ENCODE measurements at places on chromosomes 6 and 20.

GRCh38 chr6:45566882-45567281, 189.1 kb upstream of the SUPT3H start:
- DNase-seq, result no peak

- no peak for DNase-seq
These were observed 34.1 kb downstream of the UTRN start for GRCh38 chr6:144319211-144319610.

GRCh38 chr6:3076320-3076719, 8.0 kb downstream of the RIPK1 start:
- no peak for DNase-seq

DNA sequence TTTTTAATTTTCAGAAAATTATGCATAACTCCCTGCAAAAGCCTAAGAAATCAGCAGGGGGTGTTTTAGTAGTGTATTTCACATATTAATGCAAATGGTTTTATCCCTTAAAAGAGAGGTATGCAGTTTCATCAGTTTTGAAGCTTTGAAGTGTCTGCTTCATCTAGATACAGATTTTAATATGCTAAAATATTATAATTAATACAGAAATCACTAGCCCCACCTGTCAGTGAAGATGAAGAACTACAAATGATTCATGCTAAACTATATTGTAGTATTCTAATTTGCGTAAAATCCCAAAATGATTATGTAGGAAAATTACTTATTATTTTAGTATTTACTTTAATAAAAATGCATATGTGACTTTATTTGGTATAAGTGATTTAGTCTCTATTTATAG, 2.9 kb upstream of the TFB1M start:
- no peak for DNase-seq

GRCh38 chr20:32582659-32583580, 2.2 kb downstream of the NOL4L start:
- no peak for DNase-seq

DNA sequence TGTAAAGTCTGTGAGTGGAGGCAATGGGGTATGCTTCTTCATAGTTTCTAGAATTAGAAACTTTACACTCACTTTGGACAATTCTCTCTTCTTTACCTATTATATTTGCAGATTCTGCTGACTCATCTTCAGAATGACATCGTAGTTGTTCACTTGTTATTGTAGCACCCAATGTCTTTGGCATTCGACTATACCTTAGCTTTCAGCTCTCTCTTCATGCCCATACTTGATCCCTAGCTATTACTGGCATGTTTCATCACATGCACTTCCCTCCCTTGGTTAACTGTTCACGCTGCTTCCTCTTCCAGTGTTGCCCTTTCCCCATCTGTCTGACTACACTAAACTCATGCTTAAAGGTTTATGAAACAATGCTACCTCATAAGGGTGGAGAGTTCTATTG, 298.1 kb upstream of the TCF21 start:
- no peak for DNase-seq

- DNase-seq, result no peak
These were observed 3.9 kb upstream of the CNPY3 start for GRCh38 chr6:42925248-42925857.

- no peak for DNase-seq
These were observed 77.6 kb downstream of the POPDC3 start for GRCh38 chr6:105102186-105102585.

- no peak for DNase-seq
These were observed 842.1 kb upstream of the ADGRB3 start for GRCh38 chr6:67792996-67793395.

DNA sequence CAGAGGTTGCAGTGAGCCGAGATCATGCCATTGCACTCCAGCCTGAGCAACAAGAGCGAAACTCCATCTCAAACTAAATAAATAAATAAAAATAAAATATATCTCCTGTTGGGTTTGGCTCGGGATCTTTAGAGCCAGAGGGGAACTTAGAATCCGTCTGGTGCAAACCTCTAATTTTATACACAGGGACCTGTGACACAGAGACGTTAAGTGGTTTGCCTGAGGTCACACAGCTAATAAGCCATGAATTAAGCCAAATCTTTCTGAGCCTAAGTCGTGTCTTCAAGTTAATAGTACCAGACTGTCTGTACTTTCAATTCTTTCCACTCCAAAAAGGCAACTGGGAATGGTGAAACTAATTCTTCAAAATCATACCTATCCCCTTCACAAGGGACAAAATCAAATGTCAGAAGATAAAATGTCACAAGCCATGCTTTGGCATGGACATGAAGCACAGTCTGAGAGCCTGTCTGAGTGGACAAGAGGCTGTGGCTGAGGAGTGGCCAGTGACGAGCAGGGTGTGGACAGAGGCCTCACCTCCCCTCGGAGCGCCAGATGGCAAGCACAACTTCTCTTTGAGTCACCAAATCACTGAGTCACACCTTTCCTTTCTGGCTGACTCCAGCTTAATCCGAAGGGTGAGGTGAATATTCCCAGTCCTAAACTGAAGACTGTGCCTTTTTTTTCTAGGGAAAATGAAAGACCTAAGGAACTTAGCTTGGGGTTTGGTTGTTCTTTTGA, 177.4 kb downstream of the TFAP2A start:
- no peak for DNase-seq

GRCh38 chr20:20548527-20549266, 163.7 kb downstream of the RALGAPA2 start:
- DNase-seq, result no peak

GRCh38 chr6:73413102-73413501, 18.5 kb downstream of the DDX43 start:
- no peak for DNase-seq

DNA sequence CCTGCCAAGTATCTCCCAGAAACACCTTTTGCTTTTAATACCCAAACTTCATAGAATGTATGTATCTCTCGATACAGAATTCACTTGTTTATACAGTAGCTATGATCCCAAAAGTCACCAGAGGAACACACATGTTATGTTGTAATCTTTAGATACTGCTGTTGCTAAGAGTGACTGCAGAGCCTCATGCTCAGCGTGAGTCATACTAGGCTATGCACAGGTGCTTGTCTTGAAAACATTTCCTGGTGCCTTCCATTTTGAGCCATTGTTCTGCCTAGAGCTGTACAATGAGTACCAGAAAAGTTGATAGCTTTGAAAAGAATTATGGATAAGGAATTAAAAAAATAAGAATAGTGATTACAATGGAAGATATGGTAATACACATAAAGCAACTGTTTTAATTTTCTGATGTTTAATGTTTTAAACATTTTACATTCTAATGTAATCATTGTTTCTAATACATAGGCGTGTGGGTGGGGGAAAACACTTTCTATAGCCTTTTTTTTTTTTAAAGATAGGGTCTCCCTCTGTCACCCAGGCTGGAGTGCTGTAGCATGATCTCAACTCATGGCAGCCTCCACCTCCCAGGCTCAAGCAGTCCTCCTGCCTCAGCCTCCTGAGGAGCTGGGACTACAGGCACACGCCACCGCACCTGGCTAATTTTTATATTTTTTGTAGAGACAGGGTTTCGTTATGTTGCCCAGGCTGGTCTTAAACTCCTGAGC, 79.4 kb downstream of the CD24 start:
- DNase-seq, result no peak

DNA sequence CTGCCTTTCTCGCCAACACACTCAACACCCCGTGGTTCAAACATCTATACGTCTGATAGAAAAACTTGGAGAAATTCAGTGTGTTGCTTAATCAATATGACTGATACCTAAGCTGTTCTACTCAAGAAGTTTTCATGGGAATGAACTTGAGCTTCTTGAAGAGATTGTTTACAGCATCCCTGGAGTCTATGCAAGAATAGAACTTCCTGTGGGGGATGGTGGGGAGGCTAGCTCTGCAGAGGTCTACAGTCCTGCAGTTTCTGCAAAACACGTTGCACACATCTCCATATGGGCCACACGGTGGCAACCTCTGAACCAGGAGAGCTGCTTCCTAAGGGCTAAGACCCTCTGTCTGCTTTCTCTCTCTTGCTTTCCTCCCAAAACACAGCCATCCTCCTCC, 32.7 kb upstream of the FANCE start:
- no peak for DNase-seq

DNA sequence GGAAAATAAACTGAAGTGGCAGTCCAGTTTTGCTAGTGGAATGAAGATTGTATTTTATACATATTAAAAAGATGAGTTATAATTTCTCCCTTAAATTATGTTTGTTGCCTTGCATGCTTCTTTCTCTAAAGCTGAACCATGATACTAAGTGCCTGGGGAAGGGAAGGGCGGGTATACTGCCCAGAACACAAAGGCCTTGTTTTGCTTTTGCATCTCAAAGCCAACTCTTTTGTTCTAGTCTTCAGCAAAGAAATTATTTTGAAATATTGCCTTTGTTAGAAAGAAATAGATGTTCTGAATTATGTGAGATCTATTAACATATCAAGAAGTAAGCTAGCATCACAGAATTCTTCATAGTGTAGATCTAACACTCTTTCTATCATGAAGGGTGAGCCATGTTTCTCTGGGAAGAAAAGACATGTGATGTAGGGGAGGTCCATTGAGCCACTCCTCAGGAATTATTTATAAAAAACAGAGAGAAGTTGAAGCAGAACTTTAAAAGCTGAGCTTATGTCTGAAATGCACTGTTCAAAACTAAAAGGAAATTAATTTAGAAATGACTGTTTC, 108.4 kb downstream of the RIMS1 start:
- DNase-seq, result no peak

DNA sequence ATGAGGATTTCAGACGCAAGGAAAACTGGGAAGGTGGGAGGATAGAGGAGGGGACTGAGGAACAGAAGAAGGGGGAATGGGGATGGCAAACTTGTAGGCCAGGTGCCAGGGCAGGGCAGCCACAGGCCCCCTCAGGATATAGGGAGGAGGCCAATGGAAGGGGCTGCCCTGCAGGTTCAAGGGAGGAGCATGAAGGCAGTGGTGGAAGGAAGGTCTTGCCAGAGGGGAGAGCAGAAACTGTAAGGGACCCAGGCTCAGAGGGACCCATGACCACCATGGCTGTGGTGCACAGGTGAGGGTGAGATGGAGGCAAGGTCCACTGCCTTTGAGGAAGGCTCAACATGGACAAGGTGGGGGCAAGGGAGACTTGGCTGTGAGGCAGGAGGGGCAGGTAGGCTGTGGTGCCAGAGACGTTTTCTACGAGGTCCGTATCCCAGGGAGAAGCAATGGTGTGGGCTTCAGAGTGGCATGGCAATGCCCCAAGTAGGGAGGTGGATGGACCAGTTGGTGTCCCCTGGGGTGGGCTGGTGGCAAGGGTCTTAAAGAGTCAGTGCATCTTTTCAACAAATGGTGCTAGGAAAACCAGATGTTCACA, 22.7 kb downstream of the HLA-F start:
- no peak for DNase-seq

DNA sequence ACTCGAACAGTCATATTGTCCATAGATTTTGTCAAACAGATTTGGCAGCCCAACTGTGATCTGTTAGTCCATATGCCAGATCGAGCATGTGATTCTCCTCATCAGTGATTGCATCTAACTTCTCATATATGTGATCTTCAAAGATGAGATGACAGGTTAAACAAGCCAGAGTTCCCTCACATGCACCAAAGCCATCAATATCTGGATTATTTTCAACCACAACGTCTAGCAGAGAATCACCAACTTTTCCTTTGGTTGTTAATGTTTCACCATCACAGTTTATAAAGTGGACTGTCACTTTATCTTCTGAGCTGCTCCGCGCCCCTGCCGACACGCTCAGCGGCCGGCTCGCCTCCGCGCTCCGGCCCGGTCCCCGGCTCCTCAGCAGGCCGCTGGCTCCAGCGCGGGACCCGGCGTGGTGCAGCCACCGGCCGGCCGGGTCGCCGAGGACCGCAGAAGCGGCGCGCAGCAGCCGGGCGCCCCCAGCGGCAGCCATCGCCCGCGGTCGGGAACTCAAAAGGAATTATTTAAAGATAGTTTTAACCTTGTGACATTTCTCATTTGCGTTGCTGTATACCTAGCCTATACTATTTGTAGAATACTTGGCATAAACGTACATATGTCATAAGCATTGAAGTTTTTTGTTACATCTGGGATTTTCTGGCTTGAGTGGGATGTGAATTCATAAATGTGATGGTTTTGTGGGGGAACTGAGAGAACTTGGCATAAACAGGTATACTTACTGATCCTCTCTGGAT, 40.1 kb upstream of the DYNLRB1 start:
- no peak for DNase-seq

DNA sequence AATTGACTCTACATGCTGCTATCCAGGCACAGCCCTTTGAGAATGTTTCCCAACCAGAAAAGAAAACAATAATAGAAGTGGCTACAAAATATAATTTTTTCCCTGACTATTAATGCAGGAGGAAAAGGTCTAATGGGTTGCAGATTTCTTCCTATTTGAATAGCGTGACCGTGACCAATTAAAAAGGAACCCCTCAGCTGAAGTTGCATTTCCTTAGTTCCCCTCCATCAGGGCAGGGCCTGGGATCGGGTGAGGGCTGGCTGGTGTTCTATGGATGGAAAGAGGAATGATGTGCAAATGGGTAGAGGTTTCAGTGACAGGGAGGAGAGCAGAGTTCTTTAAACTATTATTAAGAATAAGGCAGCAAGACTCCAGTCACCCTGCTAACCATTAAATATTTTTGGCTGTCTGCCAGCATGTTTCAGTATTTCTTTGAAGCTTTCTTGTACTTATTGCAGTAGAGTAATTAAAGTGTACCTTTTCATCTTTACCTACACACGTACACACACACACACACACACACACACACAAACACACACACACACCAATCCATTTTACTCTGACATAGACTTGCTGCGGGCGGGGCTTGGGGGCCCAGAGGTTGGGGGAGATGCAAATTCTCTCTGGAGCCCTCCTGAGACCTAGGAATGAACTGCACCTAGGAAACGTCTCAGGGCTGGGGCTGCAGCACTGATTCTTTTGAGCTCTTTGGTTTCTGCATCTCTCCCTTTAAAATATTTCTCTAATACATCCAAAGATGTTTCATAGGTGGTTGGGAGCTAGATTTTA, 154.8 kb upstream of the SLC35B3 start:
- no peak for DNase-seq

- no peak for DNase-seq
These were observed 573.1 kb upstream of the RNF217 start for GRCh38 chr6:124389127-124389526.

DNA sequence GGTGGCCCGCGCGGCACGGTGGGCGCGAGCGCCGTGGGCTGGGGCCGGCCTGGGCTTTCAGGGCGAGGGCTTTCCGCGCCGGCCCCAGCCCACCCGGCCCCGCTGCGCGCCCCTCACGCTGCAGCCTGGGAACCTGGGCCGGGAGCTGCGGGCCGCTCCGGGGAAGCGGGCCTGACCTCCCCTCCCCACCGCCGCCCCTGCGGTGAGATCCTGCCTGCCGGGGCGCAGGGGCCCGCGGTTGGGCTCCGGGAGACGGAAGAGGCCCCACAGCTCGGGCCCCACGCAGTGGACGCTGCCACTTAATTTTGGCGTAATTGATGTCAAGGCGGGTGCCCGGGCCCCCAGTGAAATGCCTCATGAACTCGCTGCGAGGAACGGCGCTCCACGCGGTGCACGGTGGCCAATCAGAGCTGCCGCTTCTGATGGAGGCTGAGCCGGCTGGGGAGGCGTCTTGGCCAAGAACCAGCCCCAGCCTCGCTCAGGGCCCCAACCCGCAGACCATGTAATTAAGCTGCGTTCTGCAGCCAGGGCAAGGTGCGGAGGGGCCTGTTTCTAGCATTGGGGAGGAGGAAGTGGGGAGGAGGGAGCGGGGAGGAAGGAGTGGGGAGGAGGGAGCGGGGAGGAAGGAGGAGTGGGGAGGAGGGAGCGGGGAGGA, 96.1 kb upstream of the BHLHE23 start:
- DNase-seq, result peak; percentile 35
